ENCODE measurements at places on chromosomes 4 and X. TPM values are rescaled to one million over a fixed set of nuclear protein-coding genes. Genes with fewer than 3 reads are reported as not detected.
A peak's percentile ranks its signal among the peaks of the same experiment; 100 is the strongest.

The MSANTD1 gene
- total RNA-seq: 0.42 TPM

The APBB2 gene
- total RNA-seq: 28.2 TPM

The PPP4R3C gene
- not detected for total RNA-seq

The ARAP2 gene
- 3.6 TPM for total RNA-seq

DNA sequence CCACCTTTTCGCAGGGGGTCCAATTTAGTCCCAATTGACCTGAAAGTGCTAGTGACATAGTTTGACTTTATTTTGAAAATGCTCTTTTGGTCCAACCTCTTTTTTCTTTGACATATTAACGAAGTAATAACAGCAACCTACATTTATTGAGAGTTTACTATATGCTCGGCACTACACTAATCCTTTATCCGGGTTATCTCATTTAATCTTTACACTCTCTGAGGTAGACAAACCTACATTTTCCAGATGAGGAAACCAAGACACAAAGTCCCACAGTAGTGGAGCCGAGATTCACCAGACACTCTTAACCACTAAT lies 307 bp upstream of the ATRX start:
- DNase-seq: no peak

DNA sequence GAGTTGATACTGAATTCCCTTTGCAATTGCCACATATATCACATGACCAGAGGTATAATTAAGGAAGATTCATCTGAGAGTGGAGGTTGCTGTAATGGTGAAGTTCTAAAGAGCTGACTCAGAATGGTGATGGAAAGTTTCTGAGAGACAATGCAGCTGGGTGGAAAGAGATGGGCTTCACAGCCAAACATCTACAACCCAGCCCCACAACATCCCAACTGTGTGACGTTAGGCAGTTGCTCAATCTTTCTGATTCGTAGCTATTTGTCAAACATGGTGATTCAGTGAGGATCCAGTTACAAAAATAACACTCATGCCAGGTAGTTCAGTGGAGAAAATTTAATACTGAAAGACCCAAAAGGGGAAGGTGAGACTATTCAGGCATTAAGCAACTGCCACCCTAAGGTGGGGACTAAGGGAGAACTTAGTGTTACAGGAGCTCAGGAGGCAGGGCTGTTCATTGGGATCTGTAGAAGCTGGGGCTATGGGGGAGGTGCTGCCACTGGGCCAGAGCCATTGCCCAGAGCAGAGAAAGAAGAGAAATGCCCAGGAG lies 6.9 kb upstream of the AFF1 start:
- DNase-seq: no peak

DNA sequence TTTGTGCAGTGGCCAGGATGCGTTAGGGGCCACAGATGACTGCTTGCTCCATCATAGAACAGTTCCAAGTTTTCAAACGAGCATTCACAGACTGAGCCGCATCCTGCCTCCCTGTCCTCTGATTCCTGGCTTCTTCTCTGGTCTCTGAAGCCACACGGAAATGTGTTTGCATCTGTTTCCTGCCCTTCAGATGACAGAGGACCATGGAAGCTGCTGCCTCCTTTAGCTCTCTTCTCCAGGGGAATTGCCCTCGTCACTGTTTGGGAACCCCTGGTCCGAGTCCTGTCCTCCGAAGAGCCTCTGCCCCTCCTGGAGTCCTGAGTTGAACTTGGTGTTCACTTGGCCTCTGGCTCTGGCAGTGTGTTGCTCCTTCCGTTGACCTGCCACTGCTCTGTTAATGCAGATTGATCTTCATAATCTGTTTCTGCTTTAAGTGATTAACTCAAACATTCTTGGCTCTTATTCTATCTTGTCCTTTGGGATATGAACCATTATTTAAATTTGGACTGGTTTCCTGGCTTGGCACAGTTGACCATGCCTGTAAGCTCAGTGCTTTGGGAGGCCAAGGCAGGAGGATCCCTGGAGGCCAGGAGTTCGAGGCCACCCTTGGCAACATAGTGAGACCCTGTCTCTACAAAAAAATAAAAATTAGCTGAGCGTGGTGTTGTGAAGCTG lies 96.0 kb downstream of the PTTG2 start:
- peak; percentile 54 for DNase-seq

DNA sequence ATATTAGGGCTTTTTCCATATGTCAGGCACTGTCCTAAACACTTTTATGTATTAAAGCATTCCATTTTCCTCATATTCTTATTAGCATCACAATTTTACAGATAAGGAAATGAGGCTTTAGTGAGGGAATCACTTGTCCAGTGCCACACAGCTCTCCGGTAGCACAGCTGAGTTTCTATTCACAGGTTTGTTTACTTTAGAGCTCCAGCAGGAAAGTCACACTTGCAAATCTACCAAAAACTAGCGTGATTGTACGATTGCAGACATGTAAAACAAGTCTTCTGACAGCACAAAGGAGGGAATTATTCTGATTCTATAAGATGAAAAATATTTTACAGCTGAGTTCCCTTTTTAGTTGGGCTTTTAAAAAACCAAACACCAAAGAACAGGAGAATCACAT lies 472.1 kb downstream of the TMA16 start:
- no peak for DNase-seq

DNA sequence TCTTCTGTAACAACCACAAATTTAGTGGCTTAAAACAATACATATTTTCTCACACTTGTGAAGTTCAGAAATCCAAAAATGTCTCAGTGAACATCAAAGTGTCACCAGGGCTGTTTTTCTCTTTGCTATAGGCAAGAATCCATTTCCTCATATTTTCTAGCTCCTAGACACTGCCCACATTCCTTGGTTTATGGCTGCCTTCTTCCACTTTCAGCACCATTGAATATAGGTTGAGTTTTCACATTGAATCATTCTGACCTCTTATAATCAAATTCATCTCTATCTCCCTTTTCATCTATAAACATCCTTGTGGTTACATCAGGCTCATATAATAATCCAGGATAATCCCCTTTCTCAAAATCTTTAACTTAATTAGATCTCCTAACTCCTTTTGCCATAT lies 37.0 kb upstream of the TACR3 start:
- no peak for DNase-seq

GRCh38 chr4:188400451-188400850 lies 261.2 kb downstream of the TRIML1 start:
- no peak for DNase-seq
